GM12865 (cell line): ENCODE measurements at places on chromosomes 7 and 10.

DNA sequence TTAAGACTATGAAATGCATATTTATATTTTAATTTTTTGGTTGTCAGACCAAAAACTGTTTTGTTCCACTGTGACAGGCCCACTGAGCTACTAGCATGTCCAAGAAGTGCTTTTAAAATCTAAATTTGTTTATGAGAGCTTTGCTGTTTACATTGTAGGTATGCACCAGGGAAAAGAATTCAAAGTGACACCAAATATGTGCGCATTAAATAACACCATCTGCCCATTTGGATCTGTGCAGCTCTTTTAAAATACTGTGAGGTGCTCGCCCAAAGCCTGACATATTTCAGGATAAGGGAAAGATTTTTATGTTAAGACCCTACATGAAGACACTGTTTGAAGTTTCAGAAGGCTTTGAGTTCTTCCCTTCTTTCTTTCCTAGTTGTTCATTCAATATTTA is 162.9 kb downstream of the ST7 start:
- no peak for DNase-seq

GRCh38 chr7:150978126-150978789 is at the start of gene KCNH2:
TSS of gene KCNH2 (minus strand) at chr7:150978321. CDS start at chr7:150977913, 408 bp downstream.
- DNase-seq, result no peak

- DNase-seq, result no peak
Observed at GRCh38 chr7:41306486-41306885, 396.4 kb downstream of the INHBA start.

DNA sequence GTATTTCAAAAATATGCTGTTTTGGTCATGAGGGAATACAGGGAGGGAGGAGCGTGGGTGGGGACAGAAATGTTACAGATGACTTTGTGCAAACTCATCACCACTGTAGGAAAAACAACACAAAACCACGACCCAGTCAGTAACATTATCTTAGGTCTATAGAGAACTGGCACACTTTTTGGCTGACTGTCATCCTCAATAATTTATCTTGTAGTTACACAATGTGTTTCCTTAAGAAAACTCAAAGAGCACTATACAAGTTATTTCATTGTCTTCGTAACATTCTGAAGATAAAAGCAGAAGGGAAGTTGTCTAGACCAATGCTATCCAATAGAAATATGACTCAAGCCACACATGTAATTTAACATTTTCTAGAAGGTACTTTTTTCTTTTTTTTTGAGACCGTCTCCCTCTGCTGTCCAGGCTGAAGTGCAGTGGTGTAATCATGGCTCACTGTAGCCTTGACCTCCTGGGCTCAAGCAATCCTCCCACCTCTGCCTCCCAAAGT is 16.9 kb upstream of the CDK14 start:
- DNase-seq, result no peak

DNA sequence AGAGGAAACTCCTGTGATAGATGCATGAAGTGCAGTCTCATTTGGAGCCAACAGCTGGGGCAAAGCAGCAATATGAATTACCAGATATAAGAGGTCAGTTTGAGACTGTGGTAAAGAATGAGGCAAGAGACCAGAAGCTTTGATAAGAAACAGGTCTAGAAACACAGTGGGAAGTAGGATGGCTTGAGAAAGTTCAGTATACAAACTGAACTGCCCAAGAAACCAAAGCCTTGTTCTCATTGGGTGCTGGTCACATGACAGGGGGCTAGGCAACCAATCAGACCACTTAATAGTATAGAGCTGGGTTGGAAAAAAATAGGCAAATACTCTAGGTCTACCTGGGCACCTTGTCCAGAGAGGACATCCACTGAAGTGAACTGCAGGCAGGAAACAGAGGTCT is 46.2 kb upstream of the PLCE1 start:
- no peak for DNase-seq

GRCh38 chr7:79060498-79060897 is 393.0 kb downstream of the MAGI2 start:
- no peak for DNase-seq
